Naive thymus-derived CD8-positive, alpha-beta T cell (primary cell): ENCODE measurements at places on chromosomes 2 and 18. TPM values are rescaled to one million over a fixed set of nuclear protein-coding genes. Genes with fewer than 3 reads are reported as not detected.

Gene STPG4
- 0.47 TPM for total RNA-seq

Gene RBBP8
- total RNA-seq, result 1.6 TPM

Gene PRKAG3
- total RNA-seq, result not detected

Gene UGT1A8
- total RNA-seq, result not detected

Gene C2orf15
- 3.9 TPM for total RNA-seq

Gene COL4A4
- 0.10 TPM for total RNA-seq

Gene CLEC4F
- not detected for total RNA-seq

Gene RALB
- total RNA-seq, result 13.8 TPM

Gene IL1B
- not detected for total RNA-seq

Gene GPR35
- total RNA-seq, result 8.9 TPM

Gene DCDC2C
- not detected for total RNA-seq

Gene FEV
- total RNA-seq, result not detected

Gene PROM2
- total RNA-seq, result 0.88 TPM

Gene SCYGR4
- not detected for total RNA-seq

Gene DSG4
- total RNA-seq, result not detected

Gene DUSP19
- 1.1 TPM for total RNA-seq

Gene CHRNG
- total RNA-seq, result not detected

Gene MYO3B
- not detected for total RNA-seq

Gene CTLA4
- total RNA-seq, result 1.8 TPM

Gene MGAT5
- total RNA-seq, result 54.6 TPM

Gene TUBA3E
- not detected for total RNA-seq

Gene FOXI3
- not detected for total RNA-seq

Gene KANSL1L
- 24.1 TPM for total RNA-seq

Gene LYG2
- total RNA-seq, result not detected

Gene SCN3A
- total RNA-seq, result 0.26 TPM

Gene EHBP1
- 29.2 TPM for total RNA-seq

Gene STAT4
- total RNA-seq, result 137 TPM

Gene TRAPPC12
- total RNA-seq, result 162 TPM

Gene HIBCH
- 18.5 TPM for total RNA-seq

Gene LRRC30
- total RNA-seq, result not detected

Gene CPO
- not detected for total RNA-seq

Gene EVX2
- total RNA-seq, result not detected

Gene NTSR2
- total RNA-seq, result not detected

Gene ABCG5
- not detected for total RNA-seq

Gene TSPYL6
- total RNA-seq, result not detected

Gene RIT2
- not detected for total RNA-seq

Gene DIS3L2
- total RNA-seq, result 59.1 TPM

Gene RBFA
- total RNA-seq, result 28.2 TPM

Gene MYO5B
- total RNA-seq, result not detected

Gene SPP2
- not detected for total RNA-seq

Gene IL1F10
- total RNA-seq, result not detected

Gene CTAGE1
- total RNA-seq, result not detected

Gene LYG1
- 3.8 TPM for total RNA-seq
